ENCODE measurements at places on chromosomes 2 and 18.
A peak's percentile ranks its signal among the peaks of the same experiment; 100 is the strongest.

- no peak for DNase-seq
These were observed 51.6 kb downstream of the APOB start for GRCh38 chr2:20992201-20992711.

GRCh38 chr18:11577271-11578112 lies 31.9 kb upstream of the SLC35G4 start:
- no peak for DNase-seq

DNA sequence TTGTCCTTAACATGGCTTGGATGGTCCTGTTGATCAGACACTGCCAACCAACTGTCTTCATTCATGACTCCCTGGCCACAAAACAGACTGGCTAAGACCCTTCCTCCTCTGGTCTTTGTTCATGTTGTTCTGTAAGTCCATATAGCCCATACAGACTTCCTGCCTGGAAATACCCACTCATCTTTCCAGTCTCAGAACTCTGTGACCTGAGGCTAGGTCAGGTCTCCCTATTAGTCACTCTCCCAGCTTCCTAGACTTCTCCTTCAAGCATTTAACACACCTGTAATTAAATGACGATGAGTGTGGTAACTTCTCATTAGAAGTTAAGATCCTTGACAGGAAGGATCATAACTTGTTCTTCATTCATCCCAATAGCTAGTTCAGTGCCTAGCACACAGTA lies 56.3 kb downstream of the CCDC93 start:
- no peak for DNase-seq

GRCh38 chr2:162382278-162382677 lies 38.3 kb downstream of the GCA start:
- DNase-seq, result no peak

GRCh38 chr2:46416280-46416679 lies 63.1 kb upstream of the TMEM247 start:
- no peak for DNase-seq

- no peak for DNase-seq
These were observed 40.9 kb upstream of the SMAD7 start for GRCh38 chr18:48991676-48992075.

DNA sequence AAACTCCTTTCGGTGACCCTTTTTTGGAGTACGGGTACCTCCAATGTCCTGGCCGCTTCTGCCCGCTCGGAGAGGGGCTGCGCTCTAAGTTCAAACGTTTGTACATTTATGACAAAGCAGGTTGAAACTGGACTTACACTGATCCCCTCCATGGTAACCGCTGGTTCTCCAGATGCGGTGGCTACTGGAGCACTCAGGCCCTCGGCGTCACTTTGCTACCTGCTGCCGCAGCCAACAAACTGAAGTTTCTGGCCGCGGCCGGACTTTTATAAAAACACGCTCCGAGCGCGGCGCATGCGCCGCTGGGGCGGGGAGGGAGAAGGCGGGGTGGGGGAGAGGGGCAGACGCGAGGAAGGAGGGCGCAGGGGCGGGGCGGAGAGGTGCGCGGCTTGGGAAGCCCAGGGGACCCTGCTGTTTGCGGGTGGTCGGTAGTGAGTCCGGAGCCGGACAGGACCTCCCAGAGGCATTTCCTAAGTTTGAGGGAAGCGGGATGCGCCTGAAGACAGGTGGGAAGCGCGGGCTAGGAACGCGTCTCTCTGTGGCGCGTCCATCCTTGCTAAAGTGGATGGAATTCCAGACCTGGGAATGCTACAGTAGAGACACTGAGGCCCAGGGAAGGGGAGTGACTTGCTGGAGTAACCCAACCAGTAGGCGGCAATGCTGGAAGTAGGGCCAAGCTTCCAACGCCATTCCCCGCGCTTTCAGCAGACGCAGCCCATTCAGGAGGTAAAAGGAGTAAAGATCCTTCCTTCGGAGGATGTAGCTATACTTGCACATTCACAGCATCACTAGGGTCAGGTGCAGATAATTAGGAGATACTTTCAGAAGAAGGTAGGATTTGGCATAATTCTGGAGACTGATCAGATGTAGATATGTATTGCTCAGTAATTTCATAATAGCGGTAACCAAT lies at the start of gene CXCR4:
CXCR4 (minus strand) TSS at position 241 of the 910 bp plus-strand sequence; CDS start at position 152, 89 bp downstream.
- peak; percentile 77 for DNase-seq

- DNase-seq, result no peak
These were observed 92.1 kb downstream of the TMEM18 start for GRCh38 chr2:584863-585823.

DNA sequence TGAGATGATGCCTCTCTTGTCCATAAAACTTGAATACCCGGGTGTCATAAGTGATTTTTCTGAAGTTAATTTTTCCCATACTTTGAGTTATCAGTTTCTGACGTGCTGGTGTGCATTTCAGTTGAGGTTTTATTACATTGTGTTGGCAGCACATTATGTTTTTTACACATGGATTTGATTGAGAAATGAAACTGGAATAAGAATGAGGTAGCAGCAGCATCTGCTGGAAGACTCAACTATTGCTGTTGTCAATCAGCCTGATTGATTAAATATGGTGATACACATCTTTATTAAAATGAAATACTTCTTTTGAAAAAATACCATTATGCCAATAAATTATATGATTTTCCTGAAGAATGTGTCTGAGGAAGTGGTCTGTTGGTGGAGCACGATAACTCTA lies 60.5 kb downstream of the INSIG2 start:
- DNase-seq, result no peak

DNA sequence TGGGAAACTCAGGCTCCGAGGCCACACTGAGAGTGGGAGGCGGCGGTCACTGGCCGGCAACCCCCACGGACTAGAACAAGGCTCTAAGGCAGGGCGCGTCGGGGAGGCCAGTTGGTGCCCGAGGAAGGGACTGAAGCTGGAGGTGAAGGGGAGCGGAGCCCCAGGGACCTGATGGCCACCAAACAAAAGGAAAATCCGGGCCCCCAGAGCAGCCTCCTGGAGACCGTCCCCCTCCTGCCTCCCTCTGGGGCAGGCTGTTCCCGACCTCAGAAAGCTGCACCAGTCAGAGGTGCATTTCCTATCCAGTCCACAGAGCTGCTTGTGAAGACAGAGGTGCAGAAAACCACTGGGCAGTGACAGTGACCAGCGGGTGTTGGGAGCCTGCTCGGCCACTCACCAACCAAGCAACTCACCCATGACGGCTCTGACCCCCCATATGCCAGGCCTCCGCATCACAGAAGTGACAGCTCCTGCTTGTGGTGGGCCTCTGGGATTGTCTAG lies 172.7 kb downstream of the TWIST2 start:
- DNase-seq, result peak; percentile 5

GRCh38 chr18:42765302-42765701 lies 350.2 kb downstream of the RIT2 start:
- DNase-seq, result no peak

DNA sequence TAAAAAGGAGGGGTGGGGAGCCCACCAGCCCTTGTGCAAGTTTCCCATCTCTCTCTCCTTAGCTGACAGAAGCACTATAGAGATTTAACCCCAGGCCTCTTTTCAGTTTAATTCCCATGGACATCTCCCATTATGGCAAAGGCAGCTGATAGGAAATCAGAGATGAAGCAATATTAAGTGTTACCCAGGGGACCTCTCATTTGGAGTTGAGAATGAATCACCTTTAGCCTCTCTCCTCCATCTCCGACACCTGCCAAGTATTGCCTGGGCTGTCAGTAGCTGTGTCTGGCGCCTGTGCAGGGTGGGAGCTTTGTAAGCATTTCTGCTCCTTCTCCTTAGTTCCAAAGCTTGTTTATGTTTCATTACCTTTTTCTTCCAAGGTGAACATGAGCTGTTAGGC lies 109.0 kb downstream of the AQP4 start:
- DNase-seq, result no peak

DNA sequence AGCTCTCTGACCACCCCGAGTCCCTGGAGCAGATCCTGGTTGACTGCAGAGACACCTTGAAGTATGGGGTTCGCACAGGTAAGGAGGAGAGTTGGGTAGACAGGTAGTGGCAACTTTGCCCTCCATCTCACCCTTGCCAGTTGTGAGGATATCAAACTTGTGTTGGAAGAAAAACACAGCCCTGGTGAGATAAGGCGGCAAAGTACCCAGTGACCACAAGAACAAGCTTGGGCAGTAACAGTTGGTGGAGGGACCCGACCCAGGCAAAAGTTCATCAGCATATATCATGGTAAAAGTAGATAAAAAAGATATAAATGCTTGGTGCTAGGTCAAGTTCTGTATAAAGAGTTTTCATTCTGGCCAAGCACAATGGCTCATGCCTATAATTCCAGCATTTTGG lies 14.4 kb downstream of the GAD1 start:
- DNase-seq, result no peak

DNA sequence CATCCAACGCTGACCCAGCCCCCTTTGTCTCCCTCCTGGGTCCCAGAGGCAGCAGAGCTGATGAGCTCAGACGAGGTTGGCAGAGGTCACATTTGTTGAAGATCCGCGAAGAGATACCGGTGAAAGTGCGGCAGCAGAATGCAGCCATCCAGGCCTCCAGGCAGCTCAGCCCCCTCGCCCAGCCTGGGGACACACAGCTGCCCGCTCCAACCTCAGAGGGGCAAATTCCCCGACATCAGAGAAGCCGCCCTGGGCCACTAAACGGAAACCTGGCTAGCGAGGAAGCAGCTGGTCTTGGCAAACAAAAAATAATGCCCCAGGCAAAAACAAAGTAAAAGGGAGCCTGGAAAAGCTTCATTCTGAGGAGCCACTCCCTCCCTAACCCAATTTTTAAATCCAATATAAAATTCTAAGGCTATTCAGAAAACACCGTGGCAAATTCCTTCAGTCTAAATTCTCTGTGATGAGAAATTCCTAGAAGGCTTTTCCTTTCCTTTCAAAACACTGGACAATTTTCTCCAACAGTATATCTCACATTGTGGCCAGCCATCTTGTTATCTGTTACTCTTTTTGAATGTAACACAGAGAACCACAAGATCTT lies 262.4 kb downstream of the SS18 start:
- DNase-seq, result peak; percentile 43

GRCh38 chr2:231737761-231738160 lies 29.4 kb downstream of the PTMA start:
- no peak for DNase-seq

DNA sequence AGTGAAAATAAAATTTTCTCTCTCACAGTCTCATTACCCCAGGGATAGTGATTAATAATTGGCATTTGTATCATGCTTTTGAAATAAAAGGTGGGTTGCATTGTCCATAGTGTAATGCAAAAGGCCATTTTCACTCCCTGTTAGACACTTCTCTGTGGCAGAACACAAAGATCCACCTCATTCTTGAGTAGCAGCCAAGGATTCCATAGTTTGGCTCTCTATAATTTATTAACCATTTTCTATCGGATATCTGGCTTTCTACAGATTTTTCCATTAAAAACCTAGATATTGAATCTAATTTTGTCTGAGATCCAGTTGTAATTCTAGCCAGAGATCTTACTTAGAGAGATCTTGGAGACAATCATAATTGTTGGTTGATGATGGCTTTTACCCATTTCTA lies 39.0 kb downstream of the CDCA7 start:
- no peak for DNase-seq
